ENCODE measurements at places on chromosomes 13 and 19. TPM values are rescaled to one million over a fixed set of nuclear protein-coding genes. Genes with fewer than 3 reads are reported as not detected.

GRCh38 chr19:36072081-36072480 lies 17.4 kb downstream of the WDR62 start:
- no peak for ATAC-seq

DNA sequence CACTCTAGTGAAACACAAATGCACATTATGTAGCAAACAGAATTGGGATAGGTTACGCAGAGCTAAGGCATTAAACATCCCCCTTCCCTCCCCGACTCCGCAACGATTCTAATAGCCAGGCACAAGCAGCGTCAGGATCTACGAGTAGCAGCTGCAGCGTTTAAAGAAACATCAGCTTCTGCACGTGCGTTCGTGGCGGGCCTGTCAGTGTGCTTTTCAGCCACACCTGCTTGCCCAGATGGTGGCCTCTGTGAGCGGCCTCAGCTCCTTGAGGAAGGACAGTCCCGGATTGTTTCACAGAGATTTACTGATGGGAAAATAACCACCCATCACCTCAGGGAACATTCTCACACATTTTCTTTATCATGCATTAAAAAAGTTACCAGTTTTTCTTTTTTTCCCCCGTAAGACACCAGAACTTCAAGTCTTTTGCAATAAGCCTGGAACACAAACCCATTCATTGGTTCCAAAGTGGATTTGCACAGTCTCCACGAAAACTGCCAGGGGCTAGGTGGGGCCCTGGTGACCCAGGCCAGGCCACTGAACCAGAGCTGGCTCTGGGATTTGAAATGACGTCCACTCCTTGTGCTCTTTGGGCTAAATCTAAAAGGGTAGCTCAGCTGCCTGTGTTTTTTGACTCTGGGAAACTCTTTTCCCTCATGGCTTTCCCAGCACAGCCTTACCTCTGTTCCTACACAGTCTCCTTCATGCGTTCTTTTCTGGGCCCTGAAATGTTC lies 325.5 kb downstream of the KCNRG start:
- peak; percentile 62 for ATAC-seq

- ATAC-seq, result no peak
These were observed 4.7 kb downstream of the PNMA8A start for GRCh38 chr19:46466536-46467196.

UBE2L5 gene
- total RNA-seq, result 0.31 TPM

DNA sequence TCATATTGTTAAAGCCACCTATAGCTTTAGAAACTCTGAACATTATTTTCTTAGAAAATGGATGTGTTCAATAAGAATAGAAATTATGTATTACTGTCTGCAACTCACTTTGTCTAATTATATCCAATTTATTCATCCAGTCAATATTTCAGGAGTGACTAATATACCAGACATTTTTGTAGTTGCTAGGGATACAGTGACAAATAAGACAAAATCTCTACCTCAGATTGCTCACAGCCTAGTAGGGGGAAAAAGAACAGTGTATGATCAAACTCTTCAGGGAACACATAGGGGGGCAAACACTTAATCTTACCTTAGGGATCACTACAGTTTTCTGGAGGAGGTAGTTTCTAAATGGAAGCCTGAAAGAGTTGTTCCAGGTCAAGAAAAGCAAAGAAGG lies 8.6 kb downstream of the BRCA2 start:
- no peak for ATAC-seq

All from gastroesophageal sphincter (tissue), 4 donors.